ENCODE measurements at places on chromosomes 2 and 18.

DNA sequence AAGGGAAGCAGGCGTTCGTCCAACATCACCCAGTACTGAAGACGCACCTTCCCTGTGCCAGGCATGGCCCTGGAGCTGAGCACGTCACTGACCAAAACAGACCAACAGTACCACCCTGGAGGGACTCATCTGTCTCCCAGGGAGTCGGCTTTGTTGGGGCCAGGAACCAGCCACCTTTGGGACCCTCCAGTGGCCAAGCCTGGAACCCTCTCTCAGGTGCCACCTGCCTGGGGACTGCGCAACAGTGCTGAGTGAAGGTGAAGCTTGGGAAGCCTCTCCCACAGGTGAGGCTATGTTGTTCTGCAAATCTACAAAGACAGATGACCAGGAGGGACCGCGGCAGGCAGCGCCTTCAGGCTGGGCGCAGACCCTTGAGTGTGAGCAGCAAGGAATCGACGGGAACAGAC, 91.4 kb upstream of the OTOS start:
- no peak for DNase-seq

GRCh38 chr2:95269036-95269680, 5.1 kb upstream of the PROM2 start:
- no peak for DNase-seq

DNA sequence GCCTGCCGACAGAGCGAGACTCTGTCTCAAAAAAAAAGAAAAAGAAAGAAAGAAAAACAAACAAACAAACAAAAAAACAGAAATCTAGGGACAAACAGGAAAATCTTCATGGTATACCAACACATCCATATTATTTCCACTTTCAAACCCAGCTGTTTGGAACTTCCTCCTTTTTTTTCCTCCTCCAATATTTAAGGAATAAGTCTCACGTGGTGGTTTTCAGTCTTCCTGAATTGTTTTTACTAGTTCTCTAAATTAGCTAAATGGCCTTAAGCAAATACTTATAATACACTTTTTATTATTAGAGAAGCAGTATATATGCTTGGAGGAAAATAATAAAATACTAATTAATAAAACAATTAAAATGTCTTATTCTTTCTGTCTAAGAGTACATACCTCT, 48.7 kb upstream of the GLS start:
- DNase-seq, result no peak

GRCh38 chr2:205868053-205868452, 185.8 kb downstream of the NRP2 start:
- no peak for DNase-seq

DNA sequence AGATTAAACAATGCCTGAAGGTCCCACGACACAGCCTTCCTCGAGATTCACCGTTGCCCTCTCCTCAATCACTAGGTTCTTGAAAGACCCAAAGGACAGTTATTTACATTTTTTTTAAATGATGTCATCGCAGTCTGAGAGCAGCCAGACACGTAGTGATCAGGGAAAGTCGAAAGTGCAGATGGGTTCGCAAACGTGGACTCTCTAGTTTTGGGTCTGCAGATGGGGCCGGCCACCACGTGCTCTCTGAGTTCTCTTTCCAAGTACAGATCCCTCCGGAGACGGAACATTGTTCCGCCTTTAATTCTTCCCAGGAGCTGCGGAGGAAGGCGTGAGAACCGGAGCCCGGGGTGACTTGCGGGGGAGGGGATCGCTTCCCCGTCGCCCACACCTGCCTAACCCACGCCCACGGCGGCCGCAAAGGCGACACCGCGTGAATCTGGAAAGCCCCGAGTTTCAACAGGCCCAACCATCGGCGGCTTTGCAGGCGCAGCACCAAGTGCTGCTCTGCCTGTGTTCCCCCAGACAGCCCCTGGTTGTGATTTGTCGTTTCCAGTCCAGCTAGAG, 54.3 kb downstream of the PKDCC start:
- no peak for DNase-seq

- peak; percentile 88 for DNase-seq
Observed at GRCh38 chr2:127398239-127398590, 10.4 kb upstream of the MAP3K2 start.

GRCh38 chr2:197628043-197628500, 47.3 kb downstream of the RFTN2 start:
- DNase-seq, result no peak

DNA sequence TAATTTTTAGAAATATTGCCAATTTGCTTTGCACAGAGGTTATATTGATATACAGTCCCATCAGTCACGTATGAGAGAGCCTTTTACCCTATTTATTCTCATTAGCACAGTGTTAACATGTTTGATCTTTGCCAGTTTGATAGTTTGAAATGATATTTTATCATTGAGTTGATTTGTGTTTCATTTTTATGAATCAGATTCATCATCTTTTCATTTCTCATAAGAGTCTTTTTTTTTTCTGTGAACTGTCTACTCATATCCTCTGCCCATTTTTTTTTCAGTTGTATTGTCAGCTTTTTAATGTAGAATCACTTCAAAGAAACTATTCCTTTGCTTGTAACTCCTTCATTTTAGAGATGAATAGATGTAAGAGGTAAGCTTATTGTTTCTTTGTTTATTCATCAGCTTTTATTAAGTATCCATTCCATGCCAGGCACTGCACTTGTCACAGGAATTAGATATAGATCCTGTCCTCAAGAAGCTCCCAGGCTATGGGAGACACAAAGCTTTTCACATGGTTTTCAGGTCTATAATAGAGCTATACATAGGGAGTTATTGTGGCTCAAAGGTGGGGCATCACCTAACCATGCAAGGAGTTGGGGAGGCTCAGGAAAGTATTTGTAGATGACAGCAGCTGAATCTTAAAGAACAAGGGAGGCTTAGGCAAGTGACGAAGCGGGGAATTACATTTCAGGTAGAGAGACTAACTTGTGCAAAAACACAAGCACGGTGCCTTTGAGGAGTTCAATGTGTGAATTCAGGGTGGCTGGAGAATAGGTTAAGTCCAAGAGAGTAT, 42.1 kb downstream of the CD28 start:
- no peak for DNase-seq

GRCh38 chr2:203432811-203433210, 102.3 kb downstream of the RAPH1 start:
- no peak for DNase-seq

- no peak for DNase-seq
Observed at GRCh38 chr18:60649842-60650536, 277.4 kb upstream of the MC4R start.

DNA sequence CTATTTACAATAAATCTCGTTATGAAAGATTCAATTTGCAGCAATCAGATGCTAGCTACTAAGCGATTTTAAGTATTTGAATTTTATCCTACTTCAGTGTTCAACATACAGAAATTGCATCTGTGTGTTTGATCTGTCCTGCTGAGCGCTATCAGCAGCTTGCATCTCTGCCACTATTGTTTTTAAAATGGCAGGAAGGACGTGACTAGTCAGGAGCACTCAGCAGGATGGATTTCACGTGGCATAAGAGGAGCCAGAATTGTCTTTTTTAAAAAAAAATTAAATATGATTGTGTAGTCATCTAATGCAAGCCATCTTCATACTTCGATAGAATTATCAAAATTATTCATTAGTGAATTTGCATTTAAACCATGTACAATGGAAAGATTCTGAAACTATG, 2.8 kb upstream of the KLHL14 start:
- no peak for DNase-seq

GRCh38 chr2:95266781-95267430, 7.3 kb upstream of the PROM2 start:
- DNase-seq, result no peak

GRCh38 chr2:160651416-160652200, 158.0 kb upstream of the RBMS1 start:
- DNase-seq, result no peak

DNA sequence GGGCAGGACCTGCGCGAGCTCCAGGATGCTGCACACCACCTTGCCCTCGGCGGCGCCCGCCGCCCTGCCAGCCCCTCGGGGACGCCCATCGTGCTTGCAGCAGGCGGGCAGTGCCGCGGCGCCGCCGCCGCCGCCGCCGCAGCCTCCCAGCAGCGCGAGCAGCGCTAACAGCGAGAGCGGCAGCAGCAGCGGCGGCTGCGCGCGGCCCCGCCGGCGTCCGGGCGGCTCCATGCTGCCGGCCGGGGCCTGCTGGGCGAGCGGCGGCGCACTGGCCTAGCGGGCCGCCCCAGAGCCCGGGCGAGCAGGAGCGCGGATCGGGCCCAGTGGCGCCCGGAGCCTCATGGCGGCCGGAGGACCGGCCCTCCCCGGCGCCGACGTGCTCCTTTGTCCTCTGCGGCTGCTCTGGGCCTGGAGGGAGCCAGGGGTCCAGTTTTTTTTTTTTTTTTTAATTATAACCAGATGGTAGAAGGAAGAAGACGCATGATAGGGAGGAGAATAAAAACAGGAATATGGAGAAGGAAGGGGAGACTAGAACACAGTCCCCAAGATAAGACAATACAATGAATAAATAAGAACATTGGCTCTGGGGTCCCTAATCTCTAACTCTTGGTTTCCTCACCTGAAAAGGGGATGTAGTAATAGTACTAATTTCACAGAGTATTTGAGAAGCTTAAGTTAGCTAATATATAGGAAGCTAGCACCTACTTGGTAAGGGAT, 17.1 kb upstream of the ANKRD62 start:
- no peak for DNase-seq

- no peak for DNase-seq
Observed at GRCh38 chr2:234258562-234259141, 208.2 kb downstream of the SPP2 start.

GRCh38 chr2:148943097-148943496, 68.1 kb downstream of the KIF5C start:
- no peak for DNase-seq

- DNase-seq, result no peak
Observed at GRCh38 chr2:65386344-65386743, 46.1 kb downstream of the SPRED2 start.

DNA sequence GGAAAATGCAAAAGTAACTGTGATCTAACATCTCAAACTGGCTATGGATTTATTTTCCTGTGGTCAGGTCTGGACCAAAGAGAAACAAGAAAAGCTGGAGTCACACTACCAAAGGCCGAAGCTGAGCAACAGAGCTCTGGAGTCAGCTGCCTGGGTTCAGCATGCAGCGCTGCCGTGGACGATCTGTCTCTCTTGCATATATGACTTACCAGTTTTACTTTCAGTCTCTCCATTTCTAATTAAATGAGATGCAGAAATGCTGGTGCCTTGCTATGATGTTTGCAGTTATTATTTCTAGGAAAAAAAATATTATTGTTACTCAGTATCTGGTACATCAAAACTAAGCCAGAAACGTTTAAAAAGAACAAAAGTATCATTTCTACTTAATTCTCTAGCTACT, 813.2 kb downstream of the RNF144A start:
- DNase-seq, result no peak

DNA sequence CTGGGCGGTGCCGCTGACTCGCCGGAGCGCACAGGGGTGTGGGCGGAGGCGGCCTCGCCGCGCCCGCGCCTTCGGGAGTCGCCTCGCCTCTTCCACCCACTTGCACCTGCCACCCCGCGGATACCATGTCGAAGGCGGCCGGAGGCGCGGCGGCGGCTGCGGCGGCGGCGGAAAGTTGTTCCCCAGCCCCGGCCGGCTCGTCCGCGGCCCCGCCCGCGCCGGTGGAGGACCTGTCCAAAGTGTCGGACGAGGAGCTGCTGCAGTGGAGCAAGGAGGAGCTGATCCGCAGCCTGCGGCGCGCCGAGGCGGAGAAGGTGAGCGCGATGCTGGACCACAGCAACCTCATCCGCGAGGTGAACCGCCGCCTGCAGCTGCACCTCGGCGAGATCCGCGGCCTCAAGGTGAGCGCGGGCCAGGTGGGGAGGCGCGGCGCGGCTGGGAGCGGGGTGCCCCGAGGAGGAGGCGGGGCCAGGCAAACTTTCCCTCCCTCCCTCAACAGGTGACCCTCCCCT, 766 bp downstream of the CCDC85A start:
- DNase-seq, result no peak
